Breast epithelium (tissue), 4 donors: ENCODE measurements at places on chromosomes 2 and 18. TPM values are rescaled to one million over a fixed set of nuclear protein-coding genes. Genes with fewer than 3 reads are reported as not detected.

- DNase-seq: no peak
Observed at GRCh38 chr2:128548461-128548891, 229.8 kb upstream of the HS6ST1 start.

GRCh38 chr2:179248024-179248348 lies 16.6 kb downstream of the SESTD1 start:
- DNase-seq: no peak

DNA sequence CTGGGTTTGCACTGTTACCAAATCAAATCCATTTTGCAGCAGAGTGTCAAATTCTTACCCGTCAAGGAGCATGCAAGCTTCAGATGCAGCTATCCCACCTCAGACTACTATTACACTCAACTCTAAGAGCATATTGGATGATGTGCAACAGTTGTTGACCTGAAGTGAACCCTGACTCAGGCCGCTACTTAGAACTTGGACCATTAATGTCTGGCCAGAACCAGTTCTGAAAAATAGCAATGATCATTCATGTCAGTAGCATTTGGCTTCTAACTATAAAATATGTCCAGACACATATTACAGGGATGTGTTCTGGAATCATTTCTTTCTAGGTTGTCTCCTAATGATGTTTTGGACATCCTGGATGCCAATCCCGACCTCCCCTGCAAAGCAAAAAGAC lies 135.5 kb upstream of the PKDCC start:
- DNase-seq: no peak

GRCh38 chr2:239811111-239811781 lies 213.9 kb downstream of the NDUFA10 start:
- peak; percentile 22 for DNase-seq

DNA sequence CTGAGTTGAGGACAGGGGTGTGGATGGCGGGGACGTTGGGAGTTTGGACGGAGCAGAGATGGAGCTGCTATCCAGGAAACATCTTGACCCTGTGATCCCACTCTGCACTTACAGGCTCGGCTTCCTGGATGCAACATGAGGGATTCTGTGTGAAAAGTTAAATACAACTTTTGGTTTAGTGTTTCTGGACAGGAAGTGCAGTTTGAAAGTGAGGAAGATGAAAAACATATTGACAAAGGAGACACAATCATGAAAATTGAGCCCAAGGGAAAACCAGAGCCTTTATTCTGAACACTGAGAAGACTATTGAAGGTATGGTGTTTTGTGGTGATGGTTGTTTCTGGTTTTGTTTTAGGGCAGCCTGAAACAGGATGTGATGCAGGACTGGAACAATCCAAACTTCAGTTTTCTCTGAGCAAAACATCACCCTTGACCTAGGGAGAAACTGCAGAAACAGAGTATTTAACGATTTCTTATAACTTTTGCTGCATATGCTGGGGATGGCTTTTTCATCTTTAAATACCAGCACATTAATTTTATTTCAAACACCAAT lies 76.5 kb upstream of the RFX8 start:
- DNase-seq: no peak

DNA sequence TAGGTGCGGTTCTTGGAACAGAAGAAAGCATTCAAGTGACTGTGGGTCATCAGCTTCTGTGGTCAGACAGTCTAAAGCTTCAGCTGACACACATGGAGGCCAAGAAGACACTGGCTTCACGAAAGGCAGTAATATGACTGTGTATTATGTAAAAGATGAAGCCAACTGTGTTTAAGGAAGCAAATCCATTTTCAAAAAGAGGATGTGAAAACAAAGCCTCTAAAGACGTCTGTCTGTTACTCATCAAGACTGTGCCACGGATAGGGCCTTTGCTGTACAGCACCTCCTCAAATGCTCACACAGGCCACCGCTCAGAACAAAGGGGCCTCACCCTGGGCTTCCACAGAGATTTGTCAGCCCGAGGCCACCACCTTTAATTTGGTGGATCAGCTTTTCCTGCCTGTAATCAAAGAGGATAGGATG lies 21.1 kb upstream of the TMEM163 start:
- no peak for DNase-seq

DNA sequence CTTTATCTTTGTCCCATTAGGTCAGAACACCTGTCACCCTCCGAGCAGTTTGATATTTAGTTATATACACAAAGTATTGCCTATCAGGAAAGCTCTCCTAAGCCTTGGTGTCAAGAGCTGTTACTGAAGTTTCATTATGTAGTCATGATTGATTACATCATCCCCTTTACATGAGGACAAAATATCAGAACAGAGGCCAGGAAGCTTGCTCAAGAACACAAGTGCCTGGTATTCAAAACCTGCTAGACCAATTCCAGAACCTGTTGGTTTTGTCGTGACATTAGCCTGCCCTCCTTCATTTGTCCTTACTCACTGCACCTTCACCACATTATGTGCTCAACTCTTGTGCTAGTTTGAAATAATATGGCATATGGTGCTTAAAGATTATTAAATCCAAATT lies 377.1 kb downstream of the CDH19 start:
- DNase-seq: no peak

GRCh38 chr2:60213865-60214625 lies 339.4 kb downstream of the BCL11A start:
- DNase-seq: no peak

The RGPD3 gene
- total RNA-seq: 2.2 TPM
